ENCODE measurements at places on chromosomes 2 and 18. TPM values are rescaled to one million over a fixed set of nuclear protein-coding genes. Genes with fewer than 3 reads are reported as not detected.

- no peak overlapping the region for H3K27ac ChIP-seq
- H3K4me3 ChIP-seq = no peak overlapping the region
- no peaks in the 10 kb centered on the region for H3K36me3 ChIP-seq
- H3K4me1 ChIP-seq = no peaks in the 10 kb centered on the region
- peak; percentile 36 for DNase-seq
- H3K27me3 ChIP-seq = peaks cover 3% of the 10 kb centered on the region
Measured at GRCh38 chr2:157087373-157088002, 170.0 kb upstream of the GALNT5 start.

- no peak overlapping the region for H3K4me3 ChIP-seq
- H3K4me1 ChIP-seq = no peaks in the 10 kb centered on the region
- no peaks in the 10 kb centered on the region for H3K36me3 ChIP-seq
Measured at GRCh38 chr2:144547494-144547893, 27.6 kb upstream of the ZEB2 start.

DNA sequence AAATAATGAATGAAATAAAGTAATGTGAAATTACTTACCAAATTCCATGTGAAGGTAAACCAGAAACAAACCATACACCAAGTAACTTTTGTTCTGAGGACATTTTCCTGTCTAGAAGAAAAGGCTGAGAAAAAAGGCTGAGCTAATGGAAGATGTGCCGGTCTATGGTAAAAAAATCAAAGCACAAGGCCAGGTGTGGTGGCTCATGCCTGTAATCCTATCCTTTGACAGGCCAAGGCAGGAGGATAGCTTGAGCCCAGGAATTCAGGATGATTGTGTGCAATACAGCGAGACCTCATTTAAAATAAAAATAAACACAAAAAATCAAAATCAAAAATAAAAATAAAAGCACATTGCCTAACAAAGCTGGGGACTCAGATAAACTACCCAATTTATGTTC is 6.7 kb downstream of the ORC4 start:
- no peak for DNase-seq
- H3K4me1 ChIP-seq = no peaks in the 10 kb centered on the region
- H3K4me3 ChIP-seq = no peak overlapping the region
- H3K27ac ChIP-seq = no peak overlapping the region

GRCh38 chr2:205650450-205650849 is 31.9 kb upstream of the NRP2 start:
- DNase-seq = peak; percentile 65
- peak overlapping the region; percentile 20 for H3K27ac ChIP-seq
- no peaks in the 10 kb centered on the region for H3K27me3 ChIP-seq
- H3K4me3 ChIP-seq = no peak overlapping the region
- H3K4me1 ChIP-seq = peaks cover 10% of the 10 kb centered on the region

- H3K27ac ChIP-seq = no peak overlapping the region
- no peak for DNase-seq
- peaks cover 84% of the 10 kb centered on the region for H3K36me3 ChIP-seq
- no peak overlapping the region for H3K4me3 ChIP-seq
- peaks cover 5% of the 10 kb centered on the region for H3K4me1 ChIP-seq
Measured at GRCh38 chr2:96604104-96604503, 34.0 kb downstream of the KANSL3 start.

GRCh38 chr2:13597176-13597575 is 880.4 kb downstream of the TRIB2 start:
- no peaks in the 10 kb centered on the region for H3K27me3 ChIP-seq
- no peaks in the 10 kb centered on the region for H3K4me1 ChIP-seq
- no peak overlapping the region for H3K27ac ChIP-seq

GRCh38 chr18:61080954-61081528 is 252.2 kb upstream of the CDH20 start:
- no peaks in the 10 kb centered on the region for H3K4me1 ChIP-seq
- H3K4me3 ChIP-seq = no peak overlapping the region
- no peak for DNase-seq

GRCh38 chr18:37559194-37559593 is 6.4 kb downstream of the CELF4 start:
- peaks cover 3% of the 10 kb centered on the region for H3K27me3 ChIP-seq
- no peak overlapping the region for H3K27ac ChIP-seq
- no peaks in the 10 kb centered on the region for H3K36me3 ChIP-seq
- DNase-seq = no peak

GRCh38 chr18:30696201-30696600 is 346.3 kb downstream of the DSC3 start:
- no peak overlapping the region for H3K4me3 ChIP-seq
- H3K27ac ChIP-seq = no peak overlapping the region
- no peak for DNase-seq
- no peaks in the 10 kb centered on the region for H3K36me3 ChIP-seq

- no peaks in the 10 kb centered on the region for H3K36me3 ChIP-seq
- peak; percentile 69 for DNase-seq
- no peak overlapping the region for H3K4me3 ChIP-seq
- H3K27me3 ChIP-seq = no peaks in the 10 kb centered on the region
- no peak overlapping the region for H3K27ac ChIP-seq
Measured at GRCh38 chr2:201414099-201415023, 36.9 kb downstream of the TRAK2 start.

- peak; percentile 26 for DNase-seq
- H3K4me1 ChIP-seq = no peaks in the 10 kb centered on the region
- no peak overlapping the region for H3K27ac ChIP-seq
- H3K27me3 ChIP-seq = no peaks in the 10 kb centered on the region
- H3K4me3 ChIP-seq = no peak overlapping the region
Measured at GRCh38 chr2:74045454-74045853, 60.7 kb downstream of the TET3 start.

DNA sequence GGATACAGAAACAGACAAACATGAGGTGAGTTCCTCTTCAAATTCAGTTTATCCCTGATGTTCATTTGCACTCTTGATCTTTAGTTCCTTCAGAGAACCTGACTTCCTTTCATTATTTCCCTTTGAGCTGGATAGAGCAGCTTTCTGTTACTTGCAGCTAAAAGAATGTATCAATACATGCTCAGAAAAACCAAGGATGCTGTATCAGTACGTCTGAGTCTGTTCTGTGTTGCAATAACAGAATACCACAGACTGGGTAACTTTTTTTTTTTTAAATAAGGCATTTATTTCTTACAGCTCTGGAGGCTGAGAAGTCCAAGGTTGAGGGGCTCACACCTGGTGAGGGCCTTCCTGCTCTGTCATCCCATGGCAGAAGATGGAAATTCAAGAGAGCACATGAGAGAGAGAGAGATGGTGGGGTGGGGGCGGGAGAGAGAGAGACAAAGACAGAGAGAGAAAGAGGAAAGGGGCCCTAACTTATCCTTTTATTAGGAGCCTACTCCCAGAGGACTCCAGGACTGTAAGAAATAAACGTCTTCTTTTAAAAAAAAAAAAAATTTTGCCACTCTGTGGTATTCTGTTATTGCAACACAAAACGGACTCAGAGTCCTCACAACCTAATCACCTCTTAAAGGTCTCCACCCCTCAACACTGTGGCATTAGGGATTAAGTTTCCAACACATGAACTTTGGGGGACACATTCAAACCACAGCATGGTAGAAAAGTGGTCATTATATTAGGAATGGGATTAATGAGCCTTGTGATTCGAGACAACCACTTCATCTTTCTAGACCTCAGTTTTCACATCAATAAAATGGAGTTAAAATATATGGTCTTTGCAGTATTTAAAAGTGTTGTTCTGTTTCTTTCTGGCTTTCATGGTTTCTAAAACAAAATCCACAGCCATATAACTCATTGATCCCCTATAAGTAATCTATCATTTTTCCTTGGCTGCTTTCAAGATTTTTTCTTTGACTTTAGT is 18.4 kb upstream of the SELENOI start:
- peak; percentile 24 for DNase-seq
- no peaks in the 10 kb centered on the region for H3K4me1 ChIP-seq
- H3K36me3 ChIP-seq = no peaks in the 10 kb centered on the region
- no peak overlapping the region for H3K4me3 ChIP-seq
- H3K27me3 ChIP-seq = no peaks in the 10 kb centered on the region
- H3K27ac ChIP-seq = no peak overlapping the region

- no peaks in the 10 kb centered on the region for H3K27me3 ChIP-seq
- H3K4me3 ChIP-seq = no peak overlapping the region
- no peak for DNase-seq
Measured at GRCh38 chr2:29490045-29490444, 374.8 kb downstream of the CLIP4 start.

DNA sequence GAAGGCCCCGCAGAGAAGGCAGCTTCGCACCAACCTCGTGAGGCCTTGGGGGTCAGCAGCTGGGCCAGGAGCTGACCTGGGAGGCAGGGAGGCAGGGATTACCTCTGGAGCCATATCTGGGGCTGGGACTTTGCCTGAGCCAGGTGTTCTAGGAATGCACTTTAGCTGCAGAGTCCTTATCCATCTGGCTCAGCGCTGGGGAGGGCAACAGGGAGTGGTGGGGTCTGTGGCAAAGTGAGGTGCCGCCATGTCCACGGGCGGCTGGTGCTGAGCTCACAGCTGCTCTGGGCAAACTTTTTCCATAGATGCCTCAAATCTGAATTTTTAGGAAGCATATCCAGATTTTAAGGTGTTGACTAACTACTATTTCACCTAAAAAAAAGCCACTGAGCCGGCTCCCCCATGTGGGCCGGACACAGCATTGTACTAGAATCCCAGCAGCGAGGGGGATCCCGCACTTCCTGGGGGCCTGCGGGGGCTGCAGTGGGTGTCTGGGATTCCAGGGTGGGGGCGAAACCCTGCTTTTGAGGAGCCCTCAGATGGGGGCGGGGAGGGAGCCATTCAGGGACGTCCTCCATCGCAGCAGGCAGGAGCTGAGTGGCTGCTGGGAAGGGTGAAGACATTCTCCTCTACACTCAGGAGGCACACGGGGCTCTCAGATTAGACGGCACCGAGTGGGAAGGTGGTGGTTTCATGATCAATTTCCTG is 34.6 kb downstream of the RTP5 start:
- H3K4me1 ChIP-seq = peaks cover 3% of the 10 kb centered on the region
- DNase-seq = no peak
- H3K4me3 ChIP-seq = no peak overlapping the region
- H3K27me3 ChIP-seq = peaks cover 7% of the 10 kb centered on the region
- no peak overlapping the region for H3K27ac ChIP-seq

DNA sequence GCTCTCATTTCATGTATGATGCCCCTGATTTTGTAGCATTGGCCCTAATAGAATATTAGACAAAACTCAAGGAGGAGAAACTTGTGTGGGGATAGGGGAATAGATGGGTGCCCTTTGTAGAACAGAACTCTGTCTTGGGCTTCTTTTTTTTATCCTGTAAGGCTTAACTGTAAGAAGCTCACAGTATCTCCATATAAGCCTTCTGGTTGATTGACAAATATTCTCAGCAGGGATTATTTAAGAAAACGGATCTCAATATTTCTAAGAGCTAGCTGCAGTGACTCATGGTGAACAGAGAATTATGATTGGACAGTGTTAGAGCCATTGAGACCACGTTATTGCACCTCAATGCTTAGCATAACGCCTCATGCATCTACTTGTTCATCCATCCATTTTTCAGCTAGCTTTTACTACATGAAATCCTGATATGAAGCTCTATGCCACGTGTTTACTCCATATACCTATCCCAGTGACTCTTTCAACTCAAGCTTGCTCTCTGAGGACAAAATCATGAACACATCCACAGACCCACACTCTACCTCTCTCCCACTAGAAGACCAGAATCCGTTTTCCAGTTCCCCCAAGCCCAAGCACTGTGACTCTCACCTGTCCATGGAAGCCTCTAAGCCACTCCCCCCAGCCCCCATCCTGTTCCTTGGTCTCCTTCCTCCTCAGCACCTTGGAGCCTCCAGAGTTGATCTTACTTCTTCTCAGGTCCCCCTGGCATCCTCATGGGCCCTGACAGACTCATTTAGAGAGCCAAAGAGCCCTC is 99.2 kb downstream of the BCL2L11 start:
- H3K27me3 ChIP-seq = no peaks in the 10 kb centered on the region
- peaks cover 8% of the 10 kb centered on the region for H3K4me1 ChIP-seq
- H3K27ac ChIP-seq = peak overlapping the region; percentile 17
- H3K4me3 ChIP-seq = no peak overlapping the region
- DNase-seq = peak; percentile 19

GRCh38 chr2:119431155-119431975 is at the start of gene TMEM37:
Gene TMEM37 (plus strand): TSS chr2:119431854. CDS start chr2:119431904, 50 bp downstream.
- no peaks in the 10 kb centered on the region for H3K36me3 ChIP-seq
- peak; percentile 47 for DNase-seq
- H3K4me1 ChIP-seq = peaks cover 13% of the 10 kb centered on the region
- peaks cover 14% of the 10 kb centered on the region for H3K27me3 ChIP-seq

The HOXD13 gene
- total RNA-seq = not detected

The MOGAT1 gene
- total RNA-seq = not detected

The HRH4 gene
- 0.17 TPM for total RNA-seq

The SRD5A2 gene
- total RNA-seq = not detected

The AMER3 gene
- not detected for total RNA-seq

The SLC30A3 gene
- total RNA-seq = 0.16 TPM

The ZNF142 gene
- total RNA-seq = 28.0 TPM

All from astrocyte (in vitro differentiated cells and primary cell).